ENCODE measurements at places on chromosomes 3 and 15.

GRCh38 chr3:185851046-185851445 lies 26.2 kb upstream of the IGF2BP2 start:
- DNase-seq: peak; percentile 80

DNA sequence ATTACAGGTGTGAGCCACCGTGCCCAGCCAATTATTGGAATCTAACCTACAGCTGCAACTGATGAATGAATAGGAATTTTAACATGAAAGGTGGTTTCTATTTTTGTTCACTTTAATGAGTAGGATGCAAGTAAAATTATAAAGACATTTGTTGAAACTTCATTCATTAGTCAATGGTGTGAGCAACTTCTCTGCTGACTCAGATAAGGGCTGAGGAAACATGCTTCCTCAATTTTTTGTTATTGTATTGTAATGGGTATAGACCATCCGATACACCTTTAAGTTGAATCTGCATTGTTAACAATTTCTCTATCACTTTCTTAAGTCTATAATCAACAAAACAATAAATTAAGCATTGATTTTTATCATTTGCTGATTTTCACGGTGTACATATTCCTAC lies 127.8 kb downstream of the STAG1 start:
- DNase-seq: no peak

- DNase-seq: no peak
Observed at GRCh38 chr15:40444736-40445135, 4.0 kb downstream of the BAHD1 start.

DNA sequence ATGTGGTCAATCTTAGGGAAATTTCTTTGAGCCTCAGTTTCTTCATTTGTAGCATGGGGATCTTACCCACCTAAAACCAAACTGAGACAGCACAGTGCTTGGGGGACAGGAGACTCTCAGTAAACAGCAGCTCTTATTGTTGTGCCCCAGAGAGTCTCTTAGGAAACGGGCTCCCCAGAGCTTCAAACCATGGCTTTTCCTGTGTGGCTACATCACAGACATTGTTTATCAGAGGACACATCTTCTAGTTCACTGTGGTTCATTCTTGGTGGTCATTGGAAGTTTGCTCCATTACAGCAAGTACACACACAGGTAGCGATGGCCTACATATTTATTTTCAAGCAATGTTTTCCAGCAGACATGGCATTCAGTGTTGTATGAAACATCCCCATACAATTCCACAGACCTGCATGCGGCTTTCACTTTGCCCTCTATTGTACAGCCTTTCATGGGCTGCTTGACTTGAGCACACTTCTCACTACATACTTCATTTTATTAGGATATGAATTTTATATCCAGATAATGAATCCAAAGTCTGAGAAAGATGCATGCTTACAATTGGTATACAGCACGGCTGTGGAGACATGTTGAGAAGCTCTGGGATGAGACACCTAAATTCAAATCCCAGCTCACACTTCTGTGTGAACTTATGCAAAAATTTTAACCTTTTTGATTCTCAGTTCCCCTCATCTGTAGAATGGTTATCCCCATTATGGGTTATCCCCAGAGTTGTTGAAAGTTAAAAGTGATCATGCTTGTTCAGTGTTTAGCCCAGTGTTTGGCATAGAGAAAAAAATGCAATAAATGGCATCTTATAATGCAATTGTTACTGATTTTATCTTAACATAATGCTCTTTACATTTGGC lies 84.8 kb upstream of the ICE2 start:
- no peak for DNase-seq

DNA sequence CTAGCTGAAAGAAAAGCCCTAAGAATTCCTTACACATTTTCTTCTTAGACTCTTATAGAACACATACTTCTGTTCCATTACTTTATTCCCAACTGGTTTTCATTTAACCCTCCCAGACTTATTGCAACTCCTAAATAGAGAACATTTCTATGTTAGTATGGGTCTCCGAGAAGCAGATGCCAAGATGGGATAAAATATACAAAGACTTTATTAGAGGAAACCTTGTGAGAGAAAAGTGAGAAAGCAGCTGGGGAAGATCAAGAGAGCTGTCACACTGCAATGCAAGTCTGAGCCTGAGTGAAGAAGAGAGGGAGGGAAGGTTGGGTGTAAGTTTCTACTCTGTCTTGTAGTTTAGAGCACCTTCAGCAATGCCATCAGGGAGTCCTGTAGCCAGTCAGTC lies 979.3 kb downstream of the IGSF11 start:
- no peak for DNase-seq

- peak; percentile 29 for DNase-seq
Observed at GRCh38 chr15:66723826-66724731, 22.0 kb downstream of the SMAD6 start.

All from HCEC 1CT (cell line).